GM03348 (cell line): ENCODE measurements at places on chromosomes 7 and 10.

DNA sequence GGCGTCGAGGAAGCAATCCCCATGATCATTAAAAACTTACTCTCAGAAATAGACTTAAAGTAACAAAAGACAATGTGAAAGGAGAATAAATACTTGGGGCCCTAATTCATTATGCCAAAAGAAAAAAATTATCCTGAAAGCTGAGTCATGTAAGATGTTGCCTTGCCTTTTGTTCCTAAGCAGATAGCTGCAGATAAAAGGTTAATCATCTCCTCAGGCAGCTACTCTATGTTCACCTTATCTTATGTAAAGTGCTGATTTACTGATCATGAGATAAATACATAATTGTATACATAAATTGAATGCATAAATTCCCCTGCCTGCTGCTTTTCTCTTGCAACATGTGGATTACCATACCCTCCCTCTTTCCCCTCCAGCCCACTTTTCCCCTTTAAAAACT, 28.1 kb upstream of the CREB3L2 start:
- DNase-seq, result no peak

GRCh38 chr10:119518936-119519335, 23.6 kb downstream of the RGS10 start:
- DNase-seq, result no peak

DNA sequence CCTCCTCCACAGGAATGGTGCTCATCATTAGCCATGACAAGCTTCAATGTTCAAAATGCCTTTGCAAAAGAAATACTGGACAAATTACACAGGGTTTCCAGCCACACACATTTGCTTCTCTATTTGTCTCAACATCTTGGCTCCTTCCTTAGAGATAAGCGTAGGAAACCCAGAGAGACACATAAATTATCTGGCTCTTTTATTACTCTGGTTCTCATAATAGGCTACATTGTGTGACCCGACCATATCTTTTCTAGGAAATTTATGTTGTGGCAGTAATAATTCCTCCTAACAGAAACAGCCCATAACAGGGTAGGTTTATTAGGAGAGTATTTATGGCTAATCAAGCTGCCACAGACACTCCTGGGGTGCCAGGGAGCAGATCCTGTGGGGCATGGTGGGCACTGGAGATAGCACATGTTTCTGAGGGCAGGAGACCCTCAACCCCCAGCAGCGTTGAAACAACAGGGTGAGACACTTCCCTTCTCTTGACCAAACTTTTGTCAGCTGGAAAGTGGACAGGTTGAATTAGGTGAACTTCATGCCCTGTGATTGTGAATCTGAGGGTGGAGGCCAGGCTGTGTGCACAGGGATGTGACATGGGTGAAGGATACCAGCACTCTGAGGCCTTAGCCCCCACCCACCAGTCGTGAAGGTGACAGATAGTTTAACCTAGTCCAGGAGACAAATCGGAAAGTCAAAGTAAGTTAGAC, 295.9 kb upstream of the ZNF32 start:
- no peak for DNase-seq

GRCh38 chr10:38093816-38094157, 350 bp upstream of the ZNF37A start:
- DNase-seq, result no peak

DNA sequence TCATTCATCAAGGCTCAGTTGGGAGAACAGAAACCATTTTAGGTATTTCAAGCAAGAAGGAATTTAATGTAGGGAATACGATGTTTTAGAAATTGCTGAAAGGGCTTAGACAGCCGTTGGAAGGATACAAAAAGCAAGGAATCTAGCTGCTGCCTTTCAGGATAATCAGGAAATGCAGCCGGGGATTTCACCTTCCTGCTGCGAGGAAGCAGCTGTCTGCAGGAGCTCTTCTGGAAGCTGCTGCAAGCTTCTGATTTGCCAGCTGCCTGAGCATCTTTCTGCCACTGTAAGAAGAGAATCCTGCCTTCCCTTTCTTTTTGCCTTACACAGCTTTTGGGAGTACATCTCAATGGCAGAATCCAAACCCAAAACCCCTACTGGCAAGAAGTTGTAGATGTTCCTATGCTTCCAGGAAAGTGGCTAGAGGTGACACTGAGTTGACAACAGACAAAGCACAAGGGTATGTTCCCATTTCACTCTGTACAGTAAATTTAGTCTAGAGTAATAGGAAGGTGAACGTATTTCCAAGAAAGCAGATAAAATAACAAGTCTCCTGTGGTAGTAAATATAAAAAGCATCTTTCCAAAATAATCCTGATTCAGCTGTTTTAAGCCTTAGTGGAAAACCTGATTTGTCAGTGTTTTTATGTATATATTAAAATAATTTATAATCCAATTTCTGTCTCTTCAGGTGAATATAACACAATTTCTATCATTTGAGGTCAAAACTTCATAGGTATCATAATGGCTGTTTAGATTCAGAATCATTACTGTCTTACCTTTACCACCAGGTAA, 148.4 kb upstream of the LRGUK start:
- no peak for DNase-seq

DNA sequence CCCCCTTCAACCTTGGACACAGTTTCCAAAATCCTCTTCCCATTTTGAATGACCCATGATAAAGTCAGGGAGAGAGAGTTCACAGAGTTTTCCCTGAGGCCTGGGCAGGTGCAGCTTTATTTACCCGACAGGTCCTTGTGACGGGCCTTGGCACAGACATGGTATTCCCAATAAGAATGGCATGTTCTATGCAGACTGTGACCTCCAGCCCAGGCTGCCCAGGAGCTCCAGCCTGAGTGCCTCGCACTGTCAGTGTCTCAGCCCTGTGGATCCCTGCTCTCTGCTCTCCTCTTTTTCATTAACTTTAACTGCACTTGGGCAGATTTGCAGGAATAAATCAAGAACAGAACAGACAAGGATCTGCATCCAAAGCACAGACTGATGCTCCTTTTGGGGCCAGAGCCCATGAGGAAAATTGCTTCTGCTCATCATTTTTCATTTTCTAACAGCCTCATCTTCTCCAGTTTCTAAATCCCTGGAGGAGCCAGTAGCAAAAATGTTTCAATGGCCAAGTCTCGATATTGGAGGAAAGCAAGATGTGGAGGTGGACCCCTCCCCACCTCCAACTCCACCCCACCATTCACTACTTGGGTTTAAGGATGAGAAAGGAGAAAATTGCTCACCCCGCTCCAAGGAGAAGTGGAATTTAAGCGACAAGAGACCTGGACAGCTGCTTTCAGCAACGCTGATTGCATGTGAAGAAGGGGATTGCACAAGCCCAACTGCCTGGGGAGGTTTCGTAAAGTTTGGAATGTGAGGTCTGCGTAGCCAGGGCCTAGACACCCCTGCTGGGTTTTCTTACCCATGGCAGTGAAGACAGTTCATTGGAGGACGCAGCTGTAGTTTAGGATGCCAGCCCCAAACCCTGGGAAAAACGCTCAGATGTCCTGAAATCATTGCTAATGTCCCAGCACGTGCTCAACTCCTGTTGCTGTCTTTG, 225.9 kb downstream of the WDR11 start:
- no peak for DNase-seq

DNA sequence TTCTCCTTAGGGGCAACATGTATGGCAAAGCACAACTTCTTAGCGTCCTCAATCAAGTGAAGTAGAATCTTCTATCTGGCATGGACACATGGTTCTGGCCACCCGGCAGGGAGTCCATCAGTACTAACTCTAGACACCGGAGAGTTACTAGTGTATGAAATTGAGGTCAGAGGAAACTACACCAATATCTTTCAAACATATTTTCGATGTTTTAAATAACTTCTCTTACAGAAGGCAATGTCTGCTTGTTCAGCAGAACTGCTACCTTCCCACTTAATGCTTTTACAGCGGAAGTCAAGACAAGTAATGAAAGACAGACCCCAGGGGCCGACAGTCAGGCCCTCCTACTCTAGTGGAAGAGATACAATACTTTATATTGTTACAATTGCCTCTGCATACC, 89.9 kb downstream of the RNF216 start:
- DNase-seq, result no peak

GRCh38 chr10:27717861-27718260, 27.8 kb downstream of the MKX start:
- DNase-seq, result no peak

GRCh38 chr7:41977151-41977651, 259.8 kb downstream of the GLI3 start:
- DNase-seq, result peak; percentile 55

- DNase-seq, result no peak
Measured at GRCh38 chr7:134347567-134347966, 30.8 kb upstream of the SLC35B4 start.

DNA sequence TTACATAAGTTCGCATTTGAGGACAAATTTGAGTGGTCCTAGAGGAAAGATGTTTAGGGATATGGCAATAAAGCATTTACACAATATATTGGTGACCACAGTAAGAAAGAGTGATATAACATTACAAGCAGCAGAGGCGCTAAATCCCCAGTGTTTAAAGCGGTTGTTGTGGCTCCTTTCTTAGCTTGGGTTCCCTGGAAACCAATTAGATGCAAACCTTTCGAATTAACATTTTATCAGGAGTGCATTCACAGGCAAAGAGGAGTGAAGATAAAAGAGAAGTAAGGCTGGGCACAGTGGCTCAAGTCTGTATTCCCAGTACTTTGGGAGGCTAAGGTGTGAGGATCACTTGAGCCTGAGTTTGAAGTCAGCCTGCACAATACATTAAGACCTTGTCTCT, 331.1 kb downstream of the BICC1 start:
- DNase-seq, result no peak

GRCh38 chr7:97973206-97973658, 16.8 kb downstream of the OCM2 start:
- DNase-seq, result no peak

GRCh38 chr7:55192723-55193122, 172.4 kb upstream of the LANCL2 start:
- peak; percentile 64 for DNase-seq

DNA sequence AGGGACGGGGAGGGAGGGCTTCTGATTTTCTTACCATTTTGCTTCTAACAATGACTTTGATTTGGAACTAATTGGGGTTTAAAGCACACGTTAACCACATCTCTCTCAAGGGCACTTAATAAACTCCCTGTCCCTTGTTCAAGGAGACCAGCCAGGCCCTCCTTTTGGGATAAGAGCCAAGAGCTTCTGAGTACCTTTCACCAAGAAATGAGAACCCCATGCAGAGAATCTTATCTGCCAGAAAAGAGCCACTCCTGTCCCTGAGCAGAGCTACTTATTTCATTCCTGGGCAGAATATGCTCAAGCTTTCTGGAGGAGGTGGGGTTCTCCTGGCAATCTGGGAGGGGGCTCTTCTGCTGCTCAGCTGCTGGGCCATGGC, 574.6 kb downstream of the GALNT17 start:
- no peak for DNase-seq

- DNase-seq, result no peak
Measured at GRCh38 chr7:87448388-87448787, 27.1 kb downstream of the ABCB4 start.

DNA sequence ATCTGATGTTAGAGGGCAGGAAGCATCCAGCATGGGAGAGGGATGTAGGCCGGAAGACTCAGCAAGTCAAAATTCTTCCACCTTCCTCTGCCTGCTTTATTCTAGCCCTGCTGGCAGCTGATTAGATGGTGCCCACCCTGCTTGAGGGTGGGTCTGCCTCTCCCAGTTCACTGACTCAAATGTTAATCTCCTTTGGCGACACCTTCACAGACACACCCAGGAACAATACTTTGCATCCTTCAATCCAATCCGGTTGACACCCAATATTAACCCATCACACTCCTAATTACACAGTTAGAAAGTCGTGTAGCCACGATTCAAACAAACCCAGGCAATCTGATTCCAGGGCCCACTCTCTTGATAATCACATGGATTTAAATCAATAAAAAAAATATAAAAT, 433.9 kb upstream of the LRGUK start:
- DNase-seq, result no peak

DNA sequence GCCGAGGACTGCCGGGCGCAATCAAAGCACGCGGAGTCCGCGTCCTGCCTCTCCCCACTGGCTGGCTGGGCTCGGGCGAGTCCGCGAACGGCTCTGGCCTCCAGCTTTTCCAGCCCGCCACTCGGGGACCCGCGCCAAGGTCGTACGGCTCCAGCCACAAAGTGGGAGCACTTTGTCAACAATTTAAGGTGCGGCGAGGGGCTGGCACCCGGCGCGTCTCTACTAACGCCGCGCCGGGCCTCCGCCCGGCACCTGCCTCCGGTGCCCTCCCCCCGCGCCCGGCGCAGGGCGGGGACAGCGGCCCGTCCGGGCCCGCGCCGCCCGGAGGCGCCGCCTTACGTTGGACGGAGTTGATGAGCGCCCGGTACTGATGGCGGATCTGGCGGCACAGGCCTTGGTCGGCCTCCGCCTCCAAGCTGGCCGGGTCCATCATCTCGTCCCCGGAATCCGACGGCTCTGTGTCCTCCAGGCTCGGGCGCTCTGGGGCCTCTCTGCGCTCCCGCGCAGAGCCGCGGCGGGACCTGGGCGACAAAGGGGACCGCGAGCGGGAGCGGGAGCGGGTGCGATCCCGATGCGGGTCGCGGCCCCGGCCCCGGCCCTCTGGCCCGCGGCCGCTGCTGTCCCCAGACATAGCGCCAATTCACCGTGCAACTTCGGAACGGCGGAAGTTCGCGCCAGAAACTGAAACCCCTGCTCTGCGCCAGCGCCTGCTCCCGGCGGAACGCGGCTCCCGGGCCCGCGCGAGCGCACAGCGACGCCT, at the start of gene NSMCE4A:
NSMCE4A (minus strand) TSS at position 683 of the 760 bp plus-strand sequence; CDS start at position 631, 52 bp downstream.
- DNase-seq, result peak; percentile 94
